ENCODE measurements at places on chromosomes 11 and 22. TPM values are rescaled to one million over a fixed set of nuclear protein-coding genes. Genes with fewer than 3 reads are reported as not detected.

The F2 gene
- not detected for total RNA-seq

The TRIM29 gene
- 0.33 TPM for total RNA-seq

The APOA5 gene
- total RNA-seq, result not detected

The HOATZ gene
- not detected for total RNA-seq

The CCDC81 gene
- total RNA-seq, result 4.2 TPM

The EEF1G gene
- 1,318 TPM for total RNA-seq

The SLC15A3 gene
- total RNA-seq, result 10.7 TPM

The IGSF22 gene
- not detected for total RNA-seq

The ASCL2 gene
- total RNA-seq, result not detected

The OR8D4 gene
- total RNA-seq, result not detected

The SCO2 gene
- total RNA-seq, result 1.2 TPM

The PAMR1 gene
- total RNA-seq, result 74.1 TPM

The OR51B6 gene
- not detected for total RNA-seq

The VSIG10L2 gene
- total RNA-seq, result not detected

The ASPHD2 gene
- 2.1 TPM for total RNA-seq

The SLCO2B1 gene
- 0.03 TPM for total RNA-seq

The CHKB gene
- 13.7 TPM for total RNA-seq

The WNT7B gene
- total RNA-seq, result not detected

The TP53I11 gene
- total RNA-seq, result 55.1 TPM

The FREY1 gene
- total RNA-seq, result 1.5 TPM

The GPHA2 gene
- not detected for total RNA-seq

The OR5P2 gene
- total RNA-seq, result not detected

The CARD18 gene
- not detected for total RNA-seq

The RAB39A gene
- not detected for total RNA-seq

The MIAT gene
- 0.72 TPM for total RNA-seq

The MUC5B gene
- total RNA-seq, result not detected

The CCDC73 gene
- not detected for total RNA-seq

The MARK2 gene
- 10.3 TPM for total RNA-seq

The CDC42EP1 gene
- 28.5 TPM for total RNA-seq

The IGLL1 gene
- not detected for total RNA-seq

The ALDH3B1 gene
- 25.6 TPM for total RNA-seq

The LINC01488 gene
- not detected for total RNA-seq

The GSC2 gene
- total RNA-seq, result not detected

The SLC17A6 gene
- not detected for total RNA-seq

The ROBO4 gene
- total RNA-seq, result 1.2 TPM

The VPREB1 gene
- total RNA-seq, result not detected

The SMTNL1 gene
- total RNA-seq, result not detected

The MS4A3 gene
- total RNA-seq, result not detected

Measured in smooth muscle cell of the pulmonary artery (primary cell).